ENCODE measurements at places on chromosomes 1 and 21.
A peak's percentile ranks its signal among the peaks of the same experiment; 100 is the strongest.

DNA sequence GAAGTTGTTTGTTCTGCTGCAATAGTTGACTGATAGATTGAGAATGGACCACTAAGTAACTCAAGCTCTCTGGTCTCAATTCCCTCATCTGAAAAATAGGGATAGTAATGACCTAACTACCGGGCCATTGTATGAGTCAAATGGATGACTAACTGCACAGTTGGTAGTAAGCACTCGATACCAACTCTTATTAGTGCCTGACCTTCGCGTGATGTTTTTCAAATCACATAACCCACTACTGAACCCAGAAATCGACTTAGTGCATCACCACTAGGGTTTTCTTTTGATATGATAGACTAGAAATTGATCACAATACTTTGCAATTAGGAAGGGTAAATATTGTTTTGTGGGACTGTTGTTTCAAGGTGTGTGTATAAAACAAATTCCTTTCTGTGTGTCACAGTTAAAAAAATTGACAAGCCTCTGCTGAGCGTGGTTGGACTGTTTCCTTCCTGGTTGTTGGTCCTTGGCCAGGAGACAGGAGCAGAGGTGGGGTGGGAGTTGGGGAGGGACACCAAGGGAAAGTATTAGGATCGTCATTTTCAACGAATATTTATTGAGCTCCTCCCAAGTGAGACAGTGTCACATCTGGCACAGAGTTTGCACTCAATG is 54.0 kb upstream of the LRP8 start:
- no peak for DNase-seq

GRCh38 chr1:37673920-37674319 is 18.4 kb upstream of the CDCA8 start:
- DNase-seq: no peak

DNA sequence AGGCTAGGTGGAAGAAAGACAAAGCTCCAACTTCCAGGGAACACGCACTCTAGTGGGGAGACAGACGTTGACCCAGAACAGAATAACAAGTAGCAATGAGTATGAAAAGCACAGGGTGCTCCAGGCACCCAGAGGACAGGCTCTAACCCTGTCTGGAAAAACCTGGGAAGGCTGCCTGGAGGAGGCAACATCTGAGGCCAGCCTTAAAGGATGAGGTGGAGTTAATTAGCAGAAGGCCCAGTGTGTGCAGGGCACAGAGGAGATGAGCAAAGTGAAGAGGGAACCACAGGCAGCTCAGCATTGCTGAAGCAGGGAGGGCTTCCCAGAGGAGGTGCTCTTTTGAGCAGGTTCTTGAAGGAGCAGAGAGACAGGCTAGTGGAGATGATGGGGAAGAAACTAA is 126.7 kb upstream of the KLHDC7A start:
- no peak for DNase-seq

GRCh38 chr1:150009604-150010392 is 728 bp downstream of the OTUD7B start:
- peak; percentile 47 for DNase-seq

GRCh38 chr1:246181241-246181640 is 325.8 kb downstream of the SMYD3 start:
- DNase-seq: peak; percentile 30

DNA sequence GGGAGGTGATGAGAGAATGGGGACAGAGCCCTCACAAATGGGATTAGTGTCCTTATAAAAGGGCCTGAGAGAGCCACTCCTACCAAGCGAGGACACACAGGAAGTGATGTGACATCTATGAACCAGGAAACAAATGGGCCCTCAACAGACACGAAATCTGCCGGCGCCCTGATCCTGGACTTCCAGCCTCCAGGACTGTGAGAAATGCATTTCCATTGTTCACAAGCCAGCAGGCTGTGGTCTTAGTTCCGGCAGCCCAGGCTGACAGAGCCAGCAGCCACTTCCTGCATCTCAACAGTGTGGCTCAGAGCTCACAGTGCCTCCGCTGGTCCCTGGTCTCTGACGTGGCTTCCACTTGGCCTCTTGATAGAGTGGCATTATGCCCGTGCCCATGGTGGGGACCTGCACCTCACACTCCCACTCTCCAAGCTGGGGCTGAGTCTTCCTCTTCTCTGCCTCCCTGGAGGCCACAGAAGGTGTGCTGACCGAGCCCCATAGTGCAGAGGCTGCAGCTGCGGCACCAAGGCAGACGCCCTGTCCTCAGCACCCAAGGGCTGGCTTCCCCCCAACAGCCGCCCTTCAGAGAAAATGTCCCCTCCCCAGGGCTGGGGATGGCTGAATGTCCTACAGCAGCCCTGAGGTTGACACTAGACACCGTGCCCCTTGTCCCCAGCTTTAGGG is 44.9 kb downstream of the ACOT7 start:
- peak; percentile 31 for DNase-seq

- no peak for DNase-seq
Measured at GRCh38 chr1:47859092-47859743, 138.0 kb downstream of the TRABD2B start.

DNA sequence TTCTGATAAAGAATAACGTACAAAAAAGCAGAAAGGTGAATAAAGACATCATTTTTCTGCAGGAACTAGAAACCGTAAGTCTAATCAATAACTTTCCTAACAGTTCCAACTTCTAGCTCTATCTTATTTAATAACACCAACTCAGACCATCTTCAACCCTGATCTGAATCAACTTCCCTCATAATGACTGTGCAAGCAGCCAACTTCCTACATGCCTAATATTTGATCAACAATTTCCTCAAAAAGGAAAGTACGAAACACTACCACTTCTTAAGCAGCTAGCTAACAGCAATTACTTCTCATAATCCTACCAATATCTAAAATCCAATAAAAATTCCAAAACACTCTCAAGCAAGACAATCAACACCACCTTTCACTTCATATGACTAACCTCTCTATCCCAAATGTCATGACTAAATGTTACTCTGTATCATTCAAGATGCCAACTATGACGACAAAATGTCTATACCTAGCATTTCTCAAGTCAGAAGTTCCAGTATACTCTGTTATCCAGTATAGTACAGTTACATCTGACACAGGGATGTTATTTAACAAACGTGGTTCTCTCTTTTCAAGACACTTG is 1.7 kb downstream of the COP1 start:
- DNase-seq: peak; percentile 47

GRCh38 chr21:45227735-45228134 is 60.0 kb downstream of the POFUT2 start:
- DNase-seq: no peak

- no peak for DNase-seq
Measured at GRCh38 chr1:99648107-99648506, 2.2 kb downstream of the PALMD start.

- DNase-seq: no peak
Measured at GRCh38 chr1:71350805-71351204, 270.0 kb upstream of the ZRANB2 start.

DNA sequence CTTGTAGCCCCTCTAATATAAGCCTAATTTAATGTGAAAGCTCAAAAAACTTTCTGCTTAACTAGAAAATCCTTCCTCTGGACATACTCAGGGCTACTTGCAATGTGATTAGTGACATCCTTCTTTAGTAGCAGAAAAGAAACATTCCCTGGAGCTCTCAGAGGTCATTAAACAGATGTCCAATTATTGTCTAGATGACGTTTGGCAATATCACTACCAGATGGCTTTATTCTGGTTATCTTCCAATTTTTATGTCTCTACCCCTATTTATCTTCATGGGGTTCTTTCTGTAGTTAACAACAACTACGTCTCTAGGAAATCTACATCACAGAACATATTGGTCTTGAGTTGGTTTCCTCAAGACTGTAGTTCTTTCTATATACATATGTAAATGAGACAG is 44.2 kb downstream of the CTH start:
- no peak for DNase-seq

DNA sequence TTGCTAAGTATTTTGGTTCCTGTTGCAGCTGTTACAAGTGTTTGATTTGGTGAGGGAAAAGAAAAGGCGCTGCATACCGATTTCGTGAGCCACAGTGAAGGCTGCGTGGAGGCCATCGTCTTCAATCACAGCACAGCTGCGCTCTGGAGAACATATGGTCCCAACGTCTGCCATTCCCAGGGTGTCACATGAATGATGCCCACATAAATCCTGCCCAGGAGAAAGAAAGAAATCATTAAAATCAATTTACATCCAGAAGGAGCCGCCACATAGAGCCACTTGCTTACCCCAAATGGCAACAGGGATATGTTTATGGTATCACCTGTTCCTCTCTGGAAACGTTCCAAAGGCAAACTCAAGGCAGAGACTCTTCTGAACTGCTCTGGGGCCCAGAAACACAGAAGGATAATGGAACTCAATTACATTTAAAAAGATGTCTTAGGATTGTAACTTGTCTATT is 12.2 kb downstream of the ADAMTS5 start:
- DNase-seq: no peak

DNA sequence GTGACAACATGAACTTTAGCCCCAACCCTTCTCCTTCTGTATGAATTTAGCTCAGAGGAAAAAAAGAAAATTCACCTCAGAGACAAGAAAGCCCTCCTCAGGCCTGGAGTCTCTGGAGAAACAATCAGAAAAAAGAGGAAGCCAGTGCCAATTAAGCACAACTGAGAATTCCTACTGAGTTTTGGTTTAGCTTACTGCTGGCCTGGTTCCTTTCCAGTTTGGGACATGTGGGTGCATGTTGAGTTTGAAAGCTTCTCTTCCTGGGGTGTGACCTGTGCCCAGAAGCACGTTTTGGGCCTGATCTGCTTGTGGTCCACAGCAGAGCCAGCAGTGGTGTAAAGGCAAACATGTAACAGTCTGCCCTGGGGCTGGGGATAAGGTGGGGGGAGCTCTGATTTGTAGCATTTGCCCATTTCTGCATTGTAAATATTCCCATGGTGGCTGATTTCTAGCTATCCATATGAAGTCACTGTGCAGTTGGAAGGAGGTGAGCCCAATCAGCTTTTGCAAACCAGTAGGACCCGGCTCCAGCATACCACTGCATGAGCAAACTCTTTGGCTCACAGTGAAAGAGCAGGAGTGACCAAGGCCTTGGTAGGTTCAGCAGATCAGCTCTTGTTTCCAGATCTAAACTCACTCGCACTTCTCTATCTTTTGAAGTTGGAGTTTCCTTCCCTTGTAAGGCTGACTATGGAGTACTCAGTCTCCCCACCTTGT is 4.7 kb upstream of the THEM5 start:
- no peak for DNase-seq

DNA sequence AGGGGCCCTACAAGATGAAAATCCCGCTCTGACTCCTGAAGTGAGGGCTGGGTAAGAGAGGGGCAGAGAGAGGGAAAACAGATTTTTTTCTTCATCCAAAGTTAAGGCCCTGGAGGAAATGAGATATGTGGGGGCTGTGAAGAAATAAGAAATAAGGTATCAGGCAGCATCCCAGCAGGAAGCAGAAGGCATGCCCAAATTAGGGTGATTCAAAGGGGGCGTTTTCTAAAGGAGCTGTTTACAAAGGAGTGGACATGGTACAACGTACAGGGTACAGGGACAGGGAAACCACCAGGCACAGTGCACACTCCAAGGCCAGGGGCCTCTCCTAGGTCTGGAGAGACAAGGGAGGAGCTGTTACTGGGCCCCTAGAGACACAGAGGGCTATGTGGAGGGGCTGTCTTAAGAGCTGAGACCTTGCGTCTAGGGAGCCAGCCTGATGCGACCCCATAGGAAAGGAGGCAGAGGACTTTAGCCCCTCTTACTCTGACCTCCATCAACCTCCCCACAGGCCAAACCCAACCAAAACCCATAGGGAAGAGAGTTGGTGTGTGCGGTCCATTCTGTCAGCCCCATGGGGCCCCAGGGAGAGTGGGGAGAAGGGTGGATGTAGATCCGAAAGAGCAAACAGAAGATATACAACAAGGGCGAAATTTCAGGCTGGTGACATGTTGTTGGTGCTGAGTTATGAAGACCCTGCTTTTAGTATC is 38.6 kb downstream of the STYXL2 start:
- no peak for DNase-seq

GRCh38 chr1:5742801-5743200 is 249.4 kb downstream of the NPHP4 start:
- no peak for DNase-seq

DNA sequence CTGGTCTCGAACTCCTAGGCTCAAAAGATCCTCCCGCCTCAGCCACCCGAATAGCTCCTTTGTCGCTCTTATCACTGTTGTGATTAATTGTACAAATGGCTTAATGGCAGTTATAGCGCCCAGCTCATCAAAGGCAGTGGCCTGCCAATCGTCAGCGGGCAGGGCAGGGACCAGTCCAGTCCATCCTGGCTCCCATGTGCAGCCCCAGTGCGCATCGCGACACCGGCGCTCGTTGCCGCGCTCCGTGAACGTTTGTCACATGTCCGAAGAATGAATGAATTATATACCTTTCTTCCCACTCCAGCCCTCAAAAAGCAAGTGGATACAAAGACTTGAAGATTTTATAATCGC is 18.4 kb downstream of the MTX1 start:
- peak; percentile 70 for DNase-seq

GRCh38 chr1:76162254-76162653 is 87.7 kb downstream of the ST6GALNAC3 start:
- DNase-seq: no peak

DNA sequence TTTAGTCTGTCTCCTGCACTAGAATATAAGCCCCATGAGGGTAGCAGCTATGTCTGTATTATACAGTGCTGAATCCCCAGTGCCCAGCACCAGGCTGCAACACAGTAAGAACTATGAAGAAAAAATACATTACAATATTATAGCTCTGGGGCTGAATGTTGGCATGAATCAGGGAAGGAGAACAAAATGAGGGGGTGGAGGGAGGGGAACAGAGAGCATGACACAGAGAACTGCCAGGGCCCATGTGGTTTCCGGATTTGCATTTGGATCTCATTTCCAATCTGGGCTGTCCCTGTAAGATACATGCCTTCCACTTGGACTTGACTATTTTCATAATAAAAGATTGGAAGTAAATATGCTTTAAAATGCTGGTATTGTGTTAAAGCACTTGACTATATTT is 35.8 kb downstream of the C1orf198 start:
- DNase-seq: no peak

- DNase-seq: peak; percentile 74
Measured at GRCh38 chr1:26161415-26162219, 2.7 kb downstream of the FAM110D start.

DNA sequence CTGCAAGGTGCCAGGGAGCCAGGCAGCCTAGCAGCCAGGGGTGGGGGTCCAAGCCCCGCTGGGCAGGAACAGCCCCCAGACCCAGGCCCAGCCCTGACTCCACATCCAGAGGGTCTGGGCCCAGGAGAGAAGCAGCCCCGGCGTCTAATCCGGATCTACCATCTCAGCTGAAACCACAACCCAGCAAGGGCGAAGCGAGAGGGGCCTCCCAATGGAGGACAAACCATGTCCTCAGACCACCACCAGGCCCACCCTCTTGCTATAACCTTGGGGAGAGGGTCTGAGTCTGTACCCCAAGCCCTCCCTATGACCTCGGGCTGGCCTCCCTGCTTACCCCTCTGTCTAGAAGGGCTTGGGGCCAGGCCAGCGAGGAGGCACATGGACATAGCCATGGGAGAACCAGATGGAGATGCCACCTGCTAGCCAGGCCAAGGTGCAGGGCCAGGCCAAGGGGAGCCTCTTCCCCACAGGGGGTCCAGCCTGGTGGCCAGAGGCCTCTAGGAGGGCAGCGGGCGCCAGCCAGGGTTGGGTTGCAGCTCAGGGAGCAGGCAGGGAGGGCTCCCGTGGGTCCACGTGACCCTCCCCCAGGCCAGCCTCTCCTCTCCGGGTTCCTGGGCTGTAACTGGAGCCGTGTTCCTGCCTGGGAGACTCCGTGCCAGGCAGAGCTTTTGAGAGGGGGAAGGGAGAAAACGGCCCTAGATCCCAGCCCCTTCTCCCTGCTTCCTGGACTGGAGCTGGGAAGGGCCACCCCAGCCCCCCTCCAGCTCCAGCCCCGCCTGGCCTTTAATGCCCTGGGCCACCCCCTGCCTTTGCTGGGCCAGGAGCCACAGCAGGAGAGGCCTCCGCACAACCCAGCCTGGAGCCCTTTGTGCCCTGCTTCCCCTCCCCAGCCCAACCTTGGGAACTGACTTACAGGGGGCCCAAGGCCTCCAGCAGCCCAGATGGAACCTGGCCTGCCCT is 2.5 kb downstream of the WNT9A start:
- DNase-seq: no peak
